ENCODE measurements at places on chromosomes 3 and 15.

GRCh38 chr3:194083637-194084224 is 52.2 kb upstream of the HES1 start:
- peak; percentile 39 for DNase-seq

- no peak for DNase-seq
Measured at GRCh38 chr3:99419116-99419515, 219.3 kb upstream of the COL8A1 start.

DNA sequence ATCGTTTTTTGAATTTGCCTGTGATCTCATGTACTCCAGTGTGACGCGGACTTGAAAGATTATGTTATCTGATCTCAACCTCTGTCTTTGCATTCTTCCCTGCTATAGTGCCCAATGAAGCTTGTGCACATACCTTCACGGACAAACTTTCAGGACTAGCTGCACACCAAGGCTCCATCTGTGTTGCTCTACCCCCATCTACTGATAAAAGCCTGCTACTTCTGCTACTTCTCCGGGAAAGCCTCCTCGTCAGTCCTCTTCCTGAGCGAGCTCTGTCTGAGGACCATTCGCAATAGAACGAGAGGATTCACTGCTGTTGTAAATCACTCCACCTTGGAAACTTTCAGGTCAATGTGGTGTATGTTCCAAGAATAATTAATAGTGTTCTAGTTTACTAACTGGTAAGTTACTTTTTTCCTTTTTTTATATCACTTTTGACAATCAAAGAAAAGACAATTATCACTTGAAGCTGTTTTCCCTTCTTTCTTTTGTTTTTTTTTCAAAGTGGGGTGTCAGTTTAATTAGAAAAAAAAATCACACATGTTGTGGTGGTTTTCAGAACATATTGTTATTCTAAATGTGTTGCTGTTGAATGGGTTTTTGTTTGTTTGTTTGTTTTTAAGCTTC is 217.6 kb downstream of the ARRDC4 start:
- DNase-seq, result peak; percentile 63

GRCh38 chr3:123054931-123055330 is 11.9 kb upstream of the PDIA5 start:
- DNase-seq, result no peak

GRCh38 chr3:55173504-55173903 is 245.6 kb upstream of the LRTM1 start:
- no peak for DNase-seq

- DNase-seq, result no peak
Measured at GRCh38 chr3:146184241-146185015, 23.4 kb upstream of the PLOD2 start.

DNA sequence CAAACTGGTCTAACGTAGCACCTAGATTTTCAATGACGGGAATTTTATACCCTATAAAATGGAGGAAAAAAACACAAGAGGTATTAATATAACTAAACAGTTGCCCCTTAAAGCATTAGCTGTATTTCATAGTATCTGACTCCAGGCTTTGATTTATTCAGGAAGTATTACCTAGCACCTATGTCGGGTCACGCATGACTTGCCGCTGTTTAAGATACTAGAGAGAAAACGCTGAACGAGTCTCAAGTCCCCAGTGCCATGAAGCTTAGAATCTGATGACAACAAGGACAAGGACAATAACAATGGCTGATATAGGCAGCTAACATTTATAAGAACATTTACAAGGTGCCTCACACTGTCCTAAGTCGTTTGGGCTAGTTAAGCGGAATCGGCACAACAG is 1.9 kb downstream of the SNRPA1 start:
- no peak for DNase-seq

GRCh38 chr3:134904776-134905646 is 110.0 kb downstream of the EPHB1 start:
- DNase-seq, result peak; percentile 18

- DNase-seq, result no peak
Measured at GRCh38 chr3:158920371-158920770, 118.5 kb downstream of the MFSD1 start.

- DNase-seq, result no peak
Measured at GRCh38 chr3:108407886-108408285, 102.5 kb downstream of the MYH15 start.

- no peak for DNase-seq
Measured at GRCh38 chr3:102113421-102114041, 264.2 kb downstream of the NFKBIZ start.

GRCh38 chr15:72536506-72536905 is 62.4 kb downstream of the ARIH1 start:
- no peak for DNase-seq

DNA sequence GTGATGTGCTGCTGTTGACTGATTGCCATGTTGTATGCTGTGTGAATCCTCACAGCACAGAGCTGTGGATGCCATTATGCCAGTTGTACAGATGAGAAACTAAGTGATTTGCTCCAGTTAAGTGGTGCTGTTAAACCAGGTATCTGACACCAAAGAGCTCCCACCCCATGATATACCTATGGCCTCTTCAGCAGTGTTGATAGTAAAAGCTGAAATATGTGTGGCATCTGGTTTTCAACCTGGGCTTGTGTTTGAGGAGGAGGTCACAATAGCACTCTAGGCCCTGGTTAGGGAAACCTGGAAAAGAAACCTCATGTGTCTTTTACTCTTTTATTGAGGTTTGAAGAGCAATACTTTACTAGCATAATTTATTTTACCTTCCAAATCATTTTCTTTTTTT is 21.4 kb downstream of the RAD54L2 start:
- no peak for DNase-seq

- no peak for DNase-seq
Measured at GRCh38 chr3:64977308-64978100, 289.7 kb upstream of the ADAMTS9 start.

DNA sequence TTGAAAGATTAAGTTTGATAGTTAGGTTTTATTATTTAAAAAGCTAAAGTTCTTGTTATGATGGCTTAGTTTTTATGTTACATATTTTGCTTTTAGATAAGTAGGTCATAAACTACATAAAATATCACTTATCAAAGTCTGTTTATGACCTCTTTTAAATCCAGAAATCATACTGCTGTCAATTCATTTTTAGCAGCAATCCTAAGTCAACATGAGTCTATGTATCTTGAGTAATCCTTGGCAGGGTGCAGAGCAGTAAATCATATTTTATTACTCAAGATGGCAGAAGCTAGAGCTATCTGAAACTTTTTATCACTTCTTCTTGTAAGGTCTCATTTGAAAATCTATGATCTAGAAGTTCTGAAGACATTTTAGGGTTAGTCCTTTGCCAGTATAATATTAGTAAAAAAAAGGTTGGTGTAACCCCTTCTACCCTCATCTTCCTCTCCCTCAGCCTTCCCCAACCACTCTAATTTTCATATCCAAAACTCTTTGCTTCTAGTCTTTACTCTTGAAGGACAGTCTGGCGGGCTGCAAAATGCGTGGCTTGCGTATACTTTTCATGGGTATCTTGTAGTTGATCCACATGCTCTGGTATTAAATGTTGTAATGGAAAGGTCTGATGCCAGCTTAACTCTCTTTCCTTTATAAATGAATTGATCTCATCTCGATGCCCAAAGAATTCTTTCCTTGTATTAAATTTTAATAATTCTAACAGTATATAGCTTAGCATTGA is 134.0 kb upstream of the THRB start:
- no peak for DNase-seq

GRCh38 chr15:88506628-88507027 is 39.1 kb downstream of the MRPS11 start:
- no peak for DNase-seq

- DNase-seq, result no peak
Measured at GRCh38 chr3:187725653-187726370, 19.5 kb downstream of the BCL6 start.

- DNase-seq, result no peak
Measured at GRCh38 chr3:134239538-134239937, 11.1 kb downstream of the RYK start.

- DNase-seq, result no peak
Measured at GRCh38 chr15:68259883-68260282, 17.7 kb upstream of the FEM1B start.

Measured in NCI-H146 (cell line).